ENCODE measurements at places on chromosomes 5 and 9. TPM values are rescaled to one million over a fixed set of nuclear protein-coding genes. Genes with fewer than 3 reads are reported as not detected.

GRCh38 chr5:73859696-73860095 is 233.7 kb downstream of the ARHGEF28 start:
- H3K36me3 ChIP-seq = no peaks in the 10 kb centered on the region
- no peak overlapping the region for H3K4me3 ChIP-seq
- peaks cover 4% of the 10 kb centered on the region for H3K4me1 ChIP-seq

DNA sequence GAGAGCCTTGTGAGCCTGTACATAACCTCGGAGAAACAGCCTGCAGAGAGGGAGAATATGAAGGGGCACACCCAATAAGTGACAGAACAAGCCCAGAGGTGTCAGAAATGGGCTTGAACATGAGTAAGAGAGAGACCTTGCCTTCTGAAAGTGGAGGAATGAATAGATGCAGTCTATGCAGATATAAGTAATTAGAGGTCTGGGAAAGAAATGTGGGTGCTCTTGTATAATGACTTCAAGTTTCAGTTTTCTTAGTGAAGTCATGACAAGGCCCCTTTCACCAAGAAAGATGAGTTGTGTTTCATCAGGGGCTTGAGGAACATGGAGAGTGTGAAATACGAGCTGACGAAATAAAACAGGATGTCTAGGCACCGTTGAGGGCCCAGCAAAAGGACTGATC is 15.1 kb downstream of the GRAMD2B start:
- no peak overlapping the region for H3K27ac ChIP-seq
- H3K27me3 ChIP-seq = no peaks in the 10 kb centered on the region
- peaks cover 3% of the 10 kb centered on the region for H3K4me1 ChIP-seq

DNA sequence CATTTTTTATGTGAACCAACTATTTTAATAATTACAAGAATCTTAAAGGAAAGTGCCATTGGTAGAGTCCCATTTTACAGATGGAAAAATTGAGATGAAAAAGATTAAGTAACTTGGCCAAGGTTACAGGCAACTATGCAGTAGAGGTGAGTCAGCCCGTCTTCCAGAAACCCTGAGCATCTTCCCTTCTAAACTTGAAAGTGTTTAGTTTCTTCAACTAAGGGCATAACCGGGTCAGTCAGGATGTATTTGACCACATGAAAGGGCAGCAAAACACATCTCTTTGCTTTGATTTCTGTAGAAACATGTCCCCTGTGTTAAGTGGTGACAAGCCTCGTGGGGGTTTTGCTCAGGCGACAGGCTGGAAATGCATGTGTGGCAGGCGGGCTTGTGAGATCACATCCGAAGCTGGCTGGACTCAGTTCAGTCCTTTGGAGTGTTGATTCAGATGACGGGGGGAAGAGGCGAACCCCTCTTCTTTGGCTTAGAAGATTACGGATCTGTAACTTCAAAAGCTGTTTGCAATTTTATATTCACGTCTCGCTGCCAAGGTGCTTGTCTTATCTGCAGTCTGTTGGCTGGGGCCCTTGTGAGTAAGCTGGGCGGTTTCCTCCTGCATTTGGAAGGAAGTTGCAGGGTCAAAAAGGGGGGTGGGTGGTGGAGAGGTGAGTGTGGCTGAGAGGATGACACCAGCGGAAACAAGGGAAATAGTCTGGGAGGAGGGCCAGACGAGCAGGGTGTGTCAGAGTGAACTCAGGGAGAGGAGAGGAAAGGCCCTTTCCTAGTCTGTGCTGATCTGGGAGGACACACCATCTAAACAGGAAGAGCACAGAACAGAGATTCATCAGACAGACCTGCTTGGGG is 78.9 kb upstream of the RPS23 start:
- H3K27me3 ChIP-seq = no peaks in the 10 kb centered on the region
- H3K4me3 ChIP-seq = no peak overlapping the region
- peaks cover 9% of the 10 kb centered on the region for H3K4me1 ChIP-seq
- peak overlapping the region; percentile 32 for H3K27ac ChIP-seq
- no peaks in the 10 kb centered on the region for H3K36me3 ChIP-seq

GRCh38 chr5:127886081-127886480 is 182.9 kb downstream of the CCDC192 start:
- no peaks in the 10 kb centered on the region for H3K4me1 ChIP-seq
- H3K4me3 ChIP-seq = no peak overlapping the region
- no peak for DNase-seq
- H3K27me3 ChIP-seq = no peaks in the 10 kb centered on the region
- H3K36me3 ChIP-seq = no peaks in the 10 kb centered on the region
- H3K27ac ChIP-seq = no peak overlapping the region

GRCh38 chr5:35477911-35478310 is 139.8 kb upstream of the SPEF2 start:
- no peaks in the 10 kb centered on the region for H3K27me3 ChIP-seq
- H3K27ac ChIP-seq = no peak overlapping the region
- H3K36me3 ChIP-seq = no peaks in the 10 kb centered on the region
- no peaks in the 10 kb centered on the region for H3K4me1 ChIP-seq
- H3K4me3 ChIP-seq = no peak overlapping the region

GRCh38 chr5:37893434-37894134 is 53.7 kb upstream of the GDNF start:
- no peak overlapping the region for H3K27ac ChIP-seq
- H3K36me3 ChIP-seq = no peaks in the 10 kb centered on the region
- H3K27me3 ChIP-seq = no peaks in the 10 kb centered on the region
- no peak overlapping the region for H3K4me3 ChIP-seq

GRCh38 chr9:121735065-121735792 is 83.8 kb downstream of the DAB2IP start:
- no peak overlapping the region for H3K4me3 ChIP-seq
- H3K27me3 ChIP-seq = no peaks in the 10 kb centered on the region
- peaks cover 58% of the 10 kb centered on the region for H3K4me1 ChIP-seq
- peak overlapping the region; percentile 91 for H3K27ac ChIP-seq

- no peaks in the 10 kb centered on the region for H3K4me1 ChIP-seq
- H3K4me3 ChIP-seq = no peak overlapping the region
- no peak overlapping the region for H3K27ac ChIP-seq
- DNase-seq = no peak
Observed at GRCh38 chr5:78058625-78059024, 235.9 kb downstream of the AP3B1 start.

DNA sequence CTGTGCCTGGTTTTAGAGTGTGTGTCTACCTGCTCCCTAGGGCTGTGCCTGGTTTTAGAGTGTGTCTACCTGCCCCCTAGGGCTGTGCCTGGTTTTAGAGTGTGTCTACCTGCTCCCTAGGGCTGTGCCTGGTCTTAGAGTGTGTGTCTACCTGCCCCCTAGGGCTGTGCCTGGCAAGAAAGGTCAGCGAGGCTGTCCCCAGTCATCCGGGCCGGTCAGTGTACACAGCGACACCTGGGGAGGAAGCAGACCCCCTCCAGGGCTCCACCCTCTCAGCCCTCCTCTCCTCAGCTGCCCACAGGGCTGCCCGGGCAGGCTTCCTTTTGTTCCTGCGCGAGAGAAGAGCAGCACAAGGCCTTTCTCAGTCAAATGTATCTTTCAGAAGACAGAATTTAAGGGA is 4.1 kb downstream of the NRARP start:
- no peak overlapping the region for H3K4me3 ChIP-seq
- no peaks in the 10 kb centered on the region for H3K27me3 ChIP-seq
- H3K4me1 ChIP-seq = peaks cover 18% of the 10 kb centered on the region

GRCh38 chr9:109416135-109416706 is 81.9 kb downstream of the PTPN3 start:
- H3K4me3 ChIP-seq = no peak overlapping the region
- no peak for DNase-seq
- H3K4me1 ChIP-seq = no peaks in the 10 kb centered on the region
- no peaks in the 10 kb centered on the region for H3K27me3 ChIP-seq
- no peak overlapping the region for H3K27ac ChIP-seq

BRIX1 gene
- total RNA-seq = 23.2 TPM

ADGRV1 gene
- total RNA-seq = 12.6 TPM

Data from testis (tissue), 5 donors.